Cerebellar nuclear complex (tissue), 1 donor: ENCODE measurements at places on chromosomes 6 and 20.

DNA sequence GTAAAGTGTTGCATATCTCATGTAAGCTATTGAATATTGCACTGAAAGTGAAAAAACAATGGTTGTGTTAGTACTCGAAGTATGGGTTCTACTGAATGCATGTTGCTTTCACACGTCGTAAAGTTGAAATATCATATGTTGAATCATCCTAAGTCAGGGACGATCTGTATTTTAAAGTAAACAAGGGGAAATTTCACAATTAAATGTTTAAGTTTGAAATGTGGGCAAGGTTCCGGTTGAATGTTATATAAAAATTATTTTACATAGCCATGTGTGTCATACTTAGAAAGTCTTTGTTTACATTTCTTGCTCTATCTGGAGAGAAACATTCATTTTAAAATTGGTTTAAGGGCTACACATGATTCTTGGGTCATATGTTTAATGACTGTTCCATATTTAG lies 76.8 kb downstream of the AKAP7 start:
- DNase-seq: no peak

DNA sequence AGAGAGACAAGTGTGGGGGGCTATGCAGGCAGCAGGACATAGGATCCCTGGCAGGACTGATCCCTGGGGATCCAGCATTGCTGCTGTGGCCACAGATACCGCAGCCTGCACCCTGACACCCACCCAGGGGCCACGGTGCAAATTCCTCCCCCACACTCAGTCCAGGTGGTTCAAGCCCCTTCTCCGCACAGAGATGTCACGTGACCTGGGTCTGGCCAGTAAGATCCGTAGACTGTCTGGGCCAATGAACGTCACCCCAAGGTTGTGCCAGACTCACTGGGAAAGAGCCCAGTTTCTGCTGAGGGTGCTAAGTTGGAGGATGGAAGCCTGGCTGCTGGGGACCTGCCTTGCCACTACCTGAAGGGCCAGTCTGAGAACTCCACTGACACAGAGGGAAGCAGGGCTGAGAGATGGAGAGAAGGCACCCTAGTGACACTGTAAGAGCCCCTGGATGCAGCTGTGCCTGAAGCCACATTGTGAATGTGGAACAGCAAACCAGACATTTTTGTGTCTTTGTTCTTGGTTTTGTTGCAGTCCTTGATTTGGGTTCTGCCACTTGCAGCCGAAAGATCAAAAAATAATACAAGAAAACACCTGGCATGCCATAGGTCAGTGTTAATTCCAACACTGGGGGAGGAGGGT lies 228.6 kb downstream of the PREX1 start:
- DNase-seq: no peak

DNA sequence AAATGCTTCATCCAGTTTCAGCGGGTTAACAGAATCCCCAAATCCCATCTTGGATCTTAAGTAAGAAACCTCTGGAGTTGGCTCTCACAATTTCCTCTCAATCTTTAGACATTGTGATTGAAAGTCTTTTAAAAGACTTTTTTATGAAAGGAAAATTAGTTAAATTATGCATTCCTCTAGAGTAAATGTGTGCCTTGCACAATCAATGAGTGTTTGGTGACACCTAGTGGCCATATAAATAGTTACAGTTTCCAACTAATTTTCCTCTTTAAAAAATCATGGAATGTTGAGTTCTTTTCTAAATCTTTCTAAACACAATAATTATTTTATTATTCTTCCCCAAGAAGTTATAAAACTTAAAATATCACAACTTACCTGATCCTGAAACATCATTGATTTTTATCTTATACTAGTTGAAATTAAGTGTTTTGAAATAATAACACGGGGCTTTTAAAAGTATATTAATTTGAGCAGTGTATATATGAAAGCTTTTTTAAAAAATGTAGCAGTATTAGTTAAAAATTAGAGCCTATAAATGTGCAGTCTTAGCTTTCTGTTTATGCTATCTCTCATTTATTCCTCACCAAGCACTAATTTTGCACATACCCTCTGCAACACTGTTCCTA lies 66.4 kb downstream of the PKHD1 start:
- DNase-seq: no peak

DNA sequence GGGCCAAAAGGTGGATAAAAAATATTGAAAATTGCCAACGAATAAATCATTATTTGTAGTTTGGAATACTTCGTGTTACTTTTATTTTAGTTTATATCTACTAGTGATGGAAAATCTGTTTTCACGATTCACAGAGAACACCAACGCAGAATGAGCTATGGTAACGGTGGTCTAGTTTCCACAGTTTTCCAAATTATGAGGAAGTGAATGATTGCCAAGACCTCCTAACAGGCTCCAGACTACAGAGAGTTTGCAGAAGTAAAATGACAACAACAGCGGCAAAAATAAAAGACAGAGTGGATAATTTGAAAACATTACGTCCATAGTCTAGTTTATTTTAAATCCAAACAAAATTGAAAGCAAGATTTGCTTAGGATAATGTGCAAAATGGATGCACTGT lies 57.0 kb upstream of the AIG1 start:
- DNase-seq: no peak

DNA sequence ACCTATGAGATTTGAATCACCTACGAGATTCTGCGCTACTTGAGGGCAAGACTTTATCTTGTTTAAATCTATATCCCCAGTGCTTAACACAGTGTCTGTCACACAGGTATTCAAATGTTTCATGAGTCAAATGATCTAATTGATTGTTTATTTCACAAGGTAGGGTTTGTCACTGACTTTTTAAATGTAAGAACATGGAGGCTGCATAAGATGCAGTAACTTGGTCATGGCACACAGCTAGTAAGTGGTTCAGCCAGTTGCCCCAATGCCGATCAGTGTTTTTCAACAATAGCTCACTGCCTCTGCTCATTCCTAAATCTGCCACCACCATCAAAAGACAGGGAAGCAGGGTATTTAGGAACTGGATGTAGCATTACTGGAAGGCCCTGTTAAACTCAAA lies 42.4 kb upstream of the LRRC1 start:
- DNase-seq: no peak

DNA sequence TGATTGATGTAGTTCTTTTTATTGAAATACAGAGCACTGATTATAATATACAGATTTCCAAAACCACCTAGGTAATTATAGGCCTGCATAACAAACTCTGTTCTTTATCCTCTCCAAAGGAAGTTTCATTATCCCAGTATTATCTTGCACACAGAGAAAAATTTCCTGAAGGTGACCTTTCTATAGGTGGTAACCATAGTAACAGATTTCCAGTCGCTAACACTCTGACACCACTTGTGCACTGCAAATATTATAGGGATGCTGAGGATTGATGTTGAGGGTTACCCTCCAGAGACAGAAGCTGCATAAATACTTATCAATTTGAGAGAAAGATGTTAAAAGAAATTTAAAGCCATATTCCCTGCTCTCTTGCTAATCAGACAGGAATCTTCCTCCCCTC lies 274.5 kb upstream of the NRSN1 start:
- DNase-seq: no peak

- DNase-seq: no peak
Observed at GRCh38 chr20:25191051-25191450, 4.5 kb upstream of the ENTPD6 start.

DNA sequence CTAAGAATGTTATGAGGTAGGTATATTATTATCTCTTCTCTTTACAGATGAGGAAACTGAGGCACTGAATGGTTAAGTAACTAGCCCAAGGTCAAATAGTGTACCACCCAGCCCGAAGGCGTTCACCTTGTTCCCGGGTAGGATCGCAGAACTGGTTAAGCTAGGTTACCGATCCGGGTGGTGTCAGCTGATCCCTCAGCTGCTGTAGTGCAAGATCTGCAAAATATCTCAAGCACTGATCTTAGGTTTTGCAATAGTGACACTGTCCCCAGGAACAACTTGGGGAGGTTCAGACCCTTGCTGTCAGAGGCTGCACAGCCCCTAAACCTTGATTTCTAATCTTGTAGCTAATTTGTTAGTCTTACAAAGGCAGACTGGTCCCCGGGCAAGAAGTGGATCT lies 28.1 kb downstream of the SLC52A3 start:
- DNase-seq: no peak

DNA sequence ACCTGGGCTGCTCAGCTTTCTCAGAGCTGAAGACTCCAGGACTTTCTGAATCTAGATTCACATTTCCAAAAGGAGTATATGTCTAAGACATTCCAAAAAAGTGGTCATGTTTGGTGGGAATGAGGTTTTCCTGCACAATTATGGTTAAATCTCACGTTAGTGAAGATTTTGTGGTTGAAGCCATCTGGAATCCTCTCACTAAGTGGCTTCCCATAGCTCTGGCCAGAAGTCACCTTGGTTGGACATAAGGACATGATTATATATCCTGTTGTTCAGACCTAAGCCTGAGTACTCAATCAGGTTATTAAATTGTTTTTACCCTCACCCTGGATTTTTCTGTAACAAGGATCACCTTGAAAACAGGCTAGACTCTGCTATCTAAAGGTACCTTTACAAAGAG lies 176.1 kb upstream of the PLN start:
- DNase-seq: no peak
